Peyer's patch (tissue), 4 donors: ENCODE measurements at places on chromosomes 11 and 22. TPM values are rescaled to one million over a fixed set of nuclear protein-coding genes. Genes with fewer than 3 reads are reported as not detected.
A peak's percentile ranks its signal among the peaks of the same experiment; 100 is the strongest.

- no peak for DNase-seq
Observed at GRCh38 chr11:128246810-128247594, 340.4 kb downstream of the ETS1 start.

DNA sequence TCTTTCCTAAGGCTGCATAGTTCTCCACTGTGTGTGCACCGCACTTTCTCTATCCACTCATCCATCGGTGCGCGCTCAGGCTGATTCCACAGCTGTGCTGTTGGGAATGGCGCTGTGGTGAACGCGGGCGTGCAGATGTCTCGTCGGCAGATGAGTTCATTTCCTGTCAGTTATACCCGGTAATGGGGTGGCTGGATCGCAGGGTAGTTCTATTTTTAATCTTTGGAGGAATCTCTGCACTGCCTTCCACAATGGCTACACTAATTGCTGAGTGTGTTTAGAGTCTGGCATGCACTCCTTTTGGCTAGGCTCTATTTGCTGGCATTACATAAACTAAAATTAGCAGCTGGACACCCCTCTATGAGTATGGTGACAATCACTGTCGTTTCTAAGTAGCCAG, 27.9 kb upstream of the KRTAP5-7 start:
- no peak for DNase-seq

DNA sequence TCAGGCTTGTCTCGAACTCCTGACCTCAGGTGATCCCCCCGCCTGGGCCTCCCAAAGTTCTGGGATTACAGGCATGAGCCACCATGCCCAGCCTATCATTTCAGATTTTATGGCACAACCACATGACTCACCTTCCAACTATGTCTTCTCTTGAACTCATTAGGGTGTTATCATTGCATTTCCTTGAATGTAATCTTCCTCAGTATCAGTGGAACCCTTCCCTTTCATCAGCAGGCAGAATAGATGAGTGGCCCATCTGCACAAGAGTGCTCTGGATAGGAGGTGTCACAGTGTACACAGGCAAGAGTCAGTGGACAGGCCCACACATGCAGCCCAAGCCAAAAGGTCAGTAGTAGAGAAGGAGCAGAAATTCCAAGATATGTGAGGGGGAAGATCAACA, 29.1 kb upstream of the AQP11 start:
- DNase-seq, result no peak

DNA sequence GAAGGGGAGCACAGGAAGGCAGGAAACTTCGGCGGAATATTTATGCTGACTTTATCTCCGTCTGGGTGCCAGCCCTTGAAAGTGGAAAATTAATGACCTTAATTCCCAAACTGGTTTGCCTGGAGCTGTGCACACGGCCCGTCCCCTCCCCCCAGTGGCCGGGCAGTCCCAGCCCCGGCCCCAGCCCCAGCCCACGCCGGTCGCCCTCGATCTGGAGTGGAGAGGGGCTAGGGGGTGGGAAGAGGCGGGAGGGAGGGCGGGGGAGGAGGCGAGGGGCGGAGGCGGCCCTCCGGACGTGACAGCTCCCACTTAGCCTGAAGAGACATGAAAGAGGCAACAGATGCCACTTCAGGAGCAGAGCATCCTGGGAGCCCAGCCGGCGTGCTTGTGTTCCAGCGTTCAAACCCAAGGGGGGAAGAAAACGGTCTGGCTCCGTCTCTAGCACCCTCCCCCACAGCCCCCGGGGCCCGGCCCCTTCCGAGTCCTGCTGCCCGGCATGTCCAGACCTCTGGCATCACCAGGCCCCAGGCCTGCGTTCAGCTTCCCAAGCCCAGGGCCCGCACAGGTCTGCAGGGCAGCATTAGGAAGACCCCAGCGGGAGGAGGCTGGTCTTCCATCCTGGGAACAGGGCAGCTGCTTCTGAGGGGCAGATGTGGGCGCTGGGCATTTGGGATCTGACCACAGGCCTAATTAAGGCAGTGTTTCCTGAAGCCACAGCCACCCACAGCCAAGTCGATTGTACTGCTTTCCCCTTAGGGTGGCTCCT, 20.0 kb upstream of the LMO1 start:
- peak; percentile 40 for DNase-seq

The DTX4 gene
- 41.3 TPM for total RNA-seq
